ENCODE measurements at places on chromosomes 6 and 20. TPM values are rescaled to one million over a fixed set of nuclear protein-coding genes. Genes with fewer than 3 reads are reported as not detected.

SLC22A7 gene
- not detected for total RNA-seq

AHCY gene
- 37.5 TPM for total RNA-seq

PEX7 gene
- total RNA-seq = 6.4 TPM

LAMA2 gene
- total RNA-seq = 66.6 TPM

RBPJL gene
- not detected for total RNA-seq

KHDC1L gene
- not detected for total RNA-seq

MCCD1 gene
- total RNA-seq = not detected

EDN1 gene
- total RNA-seq = 15.1 TPM

BFSP1 gene
- total RNA-seq = 0.79 TPM

SMPDL3A gene
- 35.2 TPM for total RNA-seq

IL17A gene
- total RNA-seq = not detected

PRKN gene
- 11.2 TPM for total RNA-seq

GRCh38 chr20:59035381-59035780, 3.2 kb upstream of the ATP5F1E start:
- peaks cover 7% of the 10 kb centered on the region for H3K36me3 ChIP-seq
- no peak overlapping the region for H3K27ac ChIP-seq
- no peak overlapping the region for H3K4me3 ChIP-seq
- peaks cover 13% of the 10 kb centered on the region for H3K4me1 ChIP-seq
- DNase-seq = no peak
- no peaks in the 10 kb centered on the region for H3K27me3 ChIP-seq

GRCh38 chr20:39960522-39961428, 728.3 kb downstream of the MAFB start:
- H3K4me1 ChIP-seq = peaks cover 8% of the 10 kb centered on the region
- no peak for DNase-seq
- no peaks in the 10 kb centered on the region for H3K36me3 ChIP-seq

GRCh38 chr6:170262489-170263088, 28.3 kb downstream of the DLL1 start:
- peaks cover 4% of the 10 kb centered on the region for H3K27me3 ChIP-seq
- H3K27ac ChIP-seq = peak overlapping the region; percentile 54
- H3K36me3 ChIP-seq = no peaks in the 10 kb centered on the region
- H3K4me3 ChIP-seq = no peak overlapping the region
- H3K4me1 ChIP-seq = no peaks in the 10 kb centered on the region

- H3K4me1 ChIP-seq = no peaks in the 10 kb centered on the region
- H3K27ac ChIP-seq = no peak overlapping the region
- no peaks in the 10 kb centered on the region for H3K27me3 ChIP-seq
- no peak overlapping the region for H3K4me3 ChIP-seq
- H3K36me3 ChIP-seq = no peaks in the 10 kb centered on the region
Observed at GRCh38 chr6:151629791-151630190, 136.0 kb downstream of the CCDC170 start.

DNA sequence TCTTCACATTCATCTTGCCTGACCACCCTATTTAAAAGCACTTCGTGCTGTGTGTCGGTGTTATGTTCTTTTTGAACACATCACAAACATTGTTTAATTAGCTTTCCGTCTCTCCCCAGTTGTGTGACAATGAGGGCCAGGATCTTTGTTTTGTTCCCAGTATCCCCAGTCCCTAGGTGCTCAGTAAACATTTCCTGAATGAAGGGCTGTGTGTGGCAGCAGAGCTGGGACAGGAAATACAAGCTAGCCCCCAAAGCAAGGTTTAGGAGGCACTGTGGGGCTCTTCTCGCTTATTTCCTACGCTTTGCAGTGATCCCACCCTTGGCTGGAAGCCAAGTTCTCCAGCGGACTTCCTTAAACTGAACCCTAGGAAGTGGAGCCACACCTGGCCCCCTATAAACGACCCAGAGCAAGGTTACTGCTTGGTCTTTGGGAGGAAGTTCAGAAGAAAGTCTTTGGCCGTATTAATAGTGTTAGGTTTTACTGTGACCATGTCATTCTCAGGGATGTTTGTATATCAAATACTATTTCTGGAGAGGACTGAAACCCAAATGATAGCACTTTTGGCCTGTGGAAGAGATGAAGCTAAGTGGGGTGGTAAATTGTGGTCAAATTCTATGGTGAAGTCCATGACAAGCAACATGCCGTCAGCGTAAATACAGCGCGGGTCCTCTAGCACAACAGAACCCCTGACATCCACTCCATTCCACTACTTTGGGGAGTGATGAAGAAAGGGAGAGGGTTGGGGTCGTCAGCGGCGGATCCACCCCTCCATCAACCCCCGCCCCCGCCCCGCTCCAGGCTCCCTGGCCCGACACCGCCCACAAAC, 570 bp upstream of the FANCE start:
- peak overlapping the region; percentile 73 for H3K4me3 ChIP-seq
- no peaks in the 10 kb centered on the region for H3K36me3 ChIP-seq
- no peaks in the 10 kb centered on the region for H3K27me3 ChIP-seq
- DNase-seq = no peak
- peaks cover 29% of the 10 kb centered on the region for H3K4me1 ChIP-seq
- peak overlapping the region; percentile 88 for H3K27ac ChIP-seq

DNA sequence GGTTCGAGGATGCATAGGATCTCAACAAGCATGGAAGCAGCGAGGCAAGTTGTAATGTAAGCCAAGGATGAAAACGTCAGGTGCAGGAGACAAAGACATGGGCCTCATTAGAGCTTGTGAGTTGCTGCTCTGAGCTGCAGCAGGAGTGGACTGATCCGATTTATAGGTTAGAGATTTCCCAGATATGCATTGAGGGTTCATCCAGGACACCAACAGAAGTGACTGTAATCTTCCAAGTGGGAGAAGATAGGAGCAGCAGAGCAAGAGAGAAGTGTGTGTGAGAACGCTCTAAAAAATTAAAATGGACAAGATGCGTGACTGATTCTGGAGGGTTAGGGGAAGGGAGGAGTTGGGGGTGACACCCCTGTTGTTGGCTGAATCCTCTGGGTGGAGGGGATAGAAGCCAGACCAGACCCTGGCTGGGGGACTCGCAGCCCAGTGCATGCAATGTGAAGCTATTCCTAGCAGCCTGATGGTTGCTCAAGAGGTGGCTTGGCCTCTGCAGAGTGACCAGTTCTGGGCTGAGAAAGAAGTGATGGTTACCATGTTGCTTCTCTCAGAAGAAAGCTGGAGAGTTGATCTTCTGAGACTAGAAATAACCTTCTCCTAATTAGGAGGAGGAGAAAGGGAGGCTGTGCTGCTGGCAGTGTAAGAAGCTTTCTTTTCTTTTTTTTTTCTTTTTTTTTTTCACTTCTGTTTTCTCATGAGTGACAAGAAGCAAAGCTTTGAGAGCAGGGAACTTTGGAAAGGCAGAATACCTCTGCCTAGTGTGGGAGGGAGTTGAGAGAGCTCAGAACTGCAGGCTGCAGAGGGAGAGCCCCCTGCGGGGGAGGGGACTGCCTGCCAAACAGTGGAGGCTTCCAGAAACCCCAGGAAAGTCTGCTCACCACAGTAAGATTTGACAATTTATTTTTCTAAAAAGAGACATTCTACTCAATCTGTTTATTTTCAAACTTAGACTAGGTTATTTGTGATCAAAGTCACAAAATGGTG, 116.9 kb downstream of the SLX4IP start:
- peaks cover 8% of the 10 kb centered on the region for H3K36me3 ChIP-seq
- H3K27me3 ChIP-seq = no peaks in the 10 kb centered on the region
- no peak overlapping the region for H3K27ac ChIP-seq
- no peak overlapping the region for H3K4me3 ChIP-seq

DNA sequence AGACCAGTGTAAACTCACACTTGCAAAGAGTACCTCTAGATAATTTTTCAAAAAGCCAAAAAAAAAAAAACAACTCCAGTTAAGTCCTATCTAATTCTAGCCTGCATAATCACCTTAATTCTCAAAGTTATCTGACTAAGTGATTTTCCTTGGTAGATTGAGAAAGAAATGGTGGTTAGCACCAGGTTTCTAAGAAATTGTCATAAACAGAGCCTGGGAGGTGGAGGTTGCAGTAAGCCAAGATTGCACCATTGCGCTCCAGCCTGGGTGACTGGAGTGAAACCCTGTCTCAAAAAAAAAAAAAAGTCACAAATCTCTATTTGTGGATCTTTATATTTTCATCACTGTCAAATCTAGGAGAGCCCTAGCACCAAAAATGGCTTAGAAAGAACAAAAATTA, 8.9 kb downstream of the FBXO5 start:
- H3K27ac ChIP-seq = no peak overlapping the region
- no peaks in the 10 kb centered on the region for H3K4me1 ChIP-seq
- peaks cover 28% of the 10 kb centered on the region for H3K36me3 ChIP-seq
- no peak overlapping the region for H3K4me3 ChIP-seq
- DNase-seq = no peak

DNA sequence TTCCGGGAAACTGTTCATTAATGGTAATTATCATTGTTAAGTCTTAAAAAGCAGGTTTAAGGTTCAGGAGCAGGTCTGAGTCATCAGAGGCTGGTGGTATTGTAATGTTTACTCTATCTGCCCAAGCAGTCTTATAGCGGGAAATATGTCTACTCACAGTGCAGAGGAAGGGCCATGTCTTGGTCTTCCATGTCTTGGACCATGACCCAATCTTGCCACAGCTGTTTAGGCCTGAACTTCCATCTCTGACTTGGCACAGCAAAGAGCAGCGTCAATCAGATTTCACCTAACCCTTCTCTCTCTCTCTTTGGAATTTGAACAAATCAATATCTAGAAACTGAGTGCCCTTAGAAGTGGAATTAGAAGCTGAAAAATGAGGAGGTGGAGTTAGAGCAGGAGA, 25.8 kb downstream of the SLC2A12 start:
- no peaks in the 10 kb centered on the region for H3K27me3 ChIP-seq
- no peak overlapping the region for H3K27ac ChIP-seq
- no peak overlapping the region for H3K4me3 ChIP-seq
- no peaks in the 10 kb centered on the region for H3K36me3 ChIP-seq
- H3K4me1 ChIP-seq = no peaks in the 10 kb centered on the region

DNA sequence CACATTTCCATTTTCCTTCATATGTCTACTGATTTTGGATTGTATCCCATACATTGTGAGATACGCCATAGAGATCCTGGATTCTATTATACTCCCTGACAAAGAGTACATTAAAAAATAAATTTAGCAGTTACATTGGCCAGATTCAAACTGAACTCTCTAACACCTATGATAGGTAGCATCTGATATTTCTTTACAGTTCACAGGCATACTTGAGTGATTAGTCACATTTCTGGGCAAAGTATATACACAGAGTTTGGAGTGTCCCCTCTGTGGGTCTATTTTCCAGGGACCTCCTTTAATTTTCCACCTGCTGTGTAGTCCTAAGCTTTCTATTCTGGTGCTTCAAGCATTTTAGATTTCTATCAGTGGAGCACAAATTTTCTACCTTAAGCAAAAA, 96.4 kb downstream of the TBC1D32 start:
- DNase-seq = no peak
- H3K27ac ChIP-seq = no peak overlapping the region
- peaks cover 10% of the 10 kb centered on the region for H3K36me3 ChIP-seq
- no peaks in the 10 kb centered on the region for H3K4me1 ChIP-seq
- H3K27me3 ChIP-seq = no peaks in the 10 kb centered on the region

DNA sequence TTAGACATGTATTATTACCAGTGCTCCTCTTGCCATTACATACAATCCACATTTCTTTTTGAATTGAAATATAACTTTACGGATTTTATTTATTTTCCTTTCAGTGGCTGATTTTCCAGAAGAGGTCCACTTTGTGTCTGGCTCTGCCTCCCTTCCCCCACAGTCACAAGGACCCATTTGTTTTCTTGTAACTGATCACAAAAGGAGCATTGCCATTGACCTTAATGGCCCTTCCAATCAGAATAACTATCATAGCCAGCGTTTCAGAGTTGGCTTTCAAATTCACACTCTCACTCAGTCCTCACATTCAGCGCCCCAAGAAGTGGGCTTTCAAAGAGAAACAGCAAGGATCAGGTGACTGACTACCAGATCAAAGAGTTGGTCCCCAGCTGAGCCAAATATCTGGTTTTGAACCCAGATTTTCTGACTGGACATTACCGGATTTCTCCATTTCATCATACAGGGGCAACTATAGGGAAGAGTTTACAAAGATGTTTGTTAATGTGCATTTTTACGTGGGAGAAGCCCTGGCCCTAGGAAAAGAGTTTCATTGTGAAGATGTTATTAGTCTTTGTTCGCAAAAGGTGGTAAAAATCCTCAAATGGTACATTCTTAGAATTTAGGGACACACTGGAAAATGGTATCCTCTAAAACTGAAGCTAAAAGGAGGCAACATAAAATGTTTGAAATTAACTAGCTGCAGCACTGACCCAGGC, 2.0 kb upstream of the SLC22A23 start:
- no peaks in the 10 kb centered on the region for H3K36me3 ChIP-seq
- no peak for DNase-seq
- no peak overlapping the region for H3K4me3 ChIP-seq

- no peaks in the 10 kb centered on the region for H3K36me3 ChIP-seq
- no peak overlapping the region for H3K4me3 ChIP-seq
- no peaks in the 10 kb centered on the region for H3K4me1 ChIP-seq
- peaks cover 1% of the 10 kb centered on the region for H3K27me3 ChIP-seq
Observed at GRCh38 chr6:159904497-159904911, 13.7 kb downstream of the MAS1 start.

DNA sequence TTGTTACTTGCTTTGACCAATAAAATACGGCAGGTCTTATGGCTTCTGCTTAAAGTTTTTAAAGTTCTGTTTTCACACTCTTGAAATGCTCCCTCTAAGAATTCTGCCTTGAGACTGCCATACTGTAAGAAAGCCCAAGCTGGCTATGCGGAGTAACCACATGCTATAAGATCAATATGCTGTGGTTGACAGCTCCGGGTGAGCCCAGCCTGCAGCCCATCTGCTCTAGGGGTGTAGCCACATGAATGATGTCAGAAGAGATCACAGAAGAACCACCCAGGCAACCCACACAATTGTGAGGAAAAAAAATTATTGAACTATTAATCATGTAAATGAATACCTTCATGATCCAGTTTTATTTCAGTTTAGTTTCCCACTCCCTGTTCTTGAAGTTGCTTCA, 26.1 kb upstream of the SH3BGRL2 start:
- no peak for DNase-seq
- H3K36me3 ChIP-seq = no peaks in the 10 kb centered on the region
- H3K27ac ChIP-seq = no peak overlapping the region
- no peaks in the 10 kb centered on the region for H3K4me1 ChIP-seq

DNA sequence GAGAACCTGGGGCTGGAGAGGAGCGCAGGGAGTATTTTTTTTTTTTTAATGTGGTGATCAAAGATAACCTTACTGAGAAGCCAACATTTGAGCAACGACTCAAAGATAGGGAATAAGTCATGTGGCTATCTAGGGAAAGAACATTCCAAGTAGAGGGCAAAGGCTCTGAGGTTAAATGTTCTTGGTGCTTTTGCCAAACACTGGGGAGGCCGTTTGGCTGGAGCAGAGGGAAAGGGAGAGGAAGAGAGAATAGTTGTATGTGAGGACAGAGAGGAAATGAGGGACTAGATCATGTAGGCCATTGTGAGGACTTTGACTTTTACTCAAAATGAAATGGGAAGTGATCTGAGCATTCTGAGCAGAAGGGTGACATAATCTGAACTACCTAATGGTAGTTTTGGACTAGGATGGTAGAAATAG, 27.8 kb downstream of the ACSS2 start:
- H3K36me3 ChIP-seq = peaks cover 5% of the 10 kb centered on the region
- peaks cover 13% of the 10 kb centered on the region for H3K4me1 ChIP-seq
- H3K27me3 ChIP-seq = no peaks in the 10 kb centered on the region
- no peak overlapping the region for H3K4me3 ChIP-seq
- peak overlapping the region; percentile 27 for H3K27ac ChIP-seq

Measured in spleen (tissue), 13 donors.